ENCODE measurements at places on chromosomes 12 and 14.
A peak's percentile ranks its signal among the peaks of the same experiment; 100 is the strongest.

- DNase-seq: peak; percentile 4
Measured at GRCh38 chr12:62922539-62922938, 12.4 kb downstream of the PPM1H start.

DNA sequence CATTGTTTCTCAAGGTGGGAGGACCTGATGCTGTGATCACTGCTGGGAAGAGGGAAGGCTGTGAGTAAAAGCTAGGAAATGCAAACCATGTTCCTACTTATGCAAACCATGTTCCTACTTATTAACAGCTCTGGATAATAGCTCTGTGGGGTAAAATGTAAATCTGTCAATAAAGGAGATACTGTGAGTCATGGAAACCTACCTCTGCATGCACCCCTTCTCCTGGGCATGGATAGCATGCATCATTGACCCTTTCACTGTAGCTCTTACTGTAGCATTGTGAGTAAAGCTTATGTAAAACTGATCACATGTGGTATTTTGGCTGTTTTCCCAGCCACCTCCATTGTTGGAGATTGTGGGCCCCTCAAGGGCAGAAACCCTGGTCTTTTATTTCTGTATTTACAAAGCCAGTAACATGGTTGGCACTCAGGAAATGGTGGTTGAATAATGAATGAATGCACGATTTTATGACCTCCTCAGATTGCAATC, 253.7 kb downstream of the GRIN2B start:
- DNase-seq: peak; percentile 41

DNA sequence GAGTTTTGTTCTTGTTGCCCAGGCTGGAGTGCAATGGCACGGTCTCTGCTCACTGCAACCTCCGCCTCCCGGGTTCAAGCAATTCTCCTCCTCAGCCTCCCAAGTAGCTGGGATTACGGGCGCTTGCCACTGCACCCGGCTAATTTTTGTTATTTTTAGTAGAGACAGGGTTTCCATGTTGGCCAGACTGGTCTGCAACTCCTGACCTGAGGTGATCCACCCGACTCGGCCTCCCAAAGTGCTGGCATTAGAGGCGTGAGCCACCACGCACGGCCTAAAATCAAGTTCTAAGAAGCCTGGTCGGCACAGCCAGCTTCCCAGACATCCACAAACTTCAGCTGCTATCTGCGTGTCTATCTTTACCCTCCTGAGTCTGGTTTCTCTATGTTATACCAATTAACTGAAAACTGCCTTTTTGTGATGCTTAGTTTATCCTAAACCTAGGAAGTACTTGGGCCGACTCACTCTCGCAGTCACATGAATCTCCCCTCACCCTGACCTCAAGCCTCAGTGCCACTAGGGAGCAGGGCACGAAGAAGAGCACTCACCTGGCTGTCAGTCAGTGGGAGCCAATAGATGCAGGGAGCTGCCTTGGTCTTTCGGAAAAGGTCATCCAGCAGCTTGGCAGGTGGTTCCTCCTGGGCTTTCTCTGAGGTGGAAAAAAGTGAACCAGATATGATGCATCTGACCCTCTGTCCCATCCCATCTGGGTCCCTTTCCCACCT, 3.4 kb upstream of the CDH24 start:
- no peak for DNase-seq

DNA sequence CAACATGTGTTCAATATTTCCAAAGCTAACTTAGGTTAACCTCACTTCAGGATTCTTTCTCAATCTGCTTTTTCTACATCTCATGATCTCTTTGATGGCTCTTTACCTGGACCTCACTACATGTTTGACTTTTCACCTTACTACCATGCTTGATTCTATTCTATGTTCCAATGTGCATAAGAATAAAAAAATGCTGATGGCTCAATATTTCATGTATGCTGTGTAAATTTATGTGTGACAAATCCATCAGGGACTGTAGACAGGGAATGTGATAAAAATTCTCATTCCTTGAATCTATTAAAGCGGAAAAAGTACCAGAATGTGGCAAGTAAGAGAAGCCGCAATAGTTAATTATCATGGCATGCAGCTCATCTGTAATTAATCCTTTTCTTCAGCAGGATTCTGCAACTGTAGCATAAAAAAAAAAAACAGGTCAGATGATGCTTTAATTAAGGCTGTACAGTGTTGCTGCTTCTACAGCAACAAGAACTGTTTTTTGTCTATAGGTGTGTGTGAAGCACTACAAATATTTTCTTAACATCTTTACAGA, 276.9 kb upstream of the PRKD1 start:
- DNase-seq: no peak

DNA sequence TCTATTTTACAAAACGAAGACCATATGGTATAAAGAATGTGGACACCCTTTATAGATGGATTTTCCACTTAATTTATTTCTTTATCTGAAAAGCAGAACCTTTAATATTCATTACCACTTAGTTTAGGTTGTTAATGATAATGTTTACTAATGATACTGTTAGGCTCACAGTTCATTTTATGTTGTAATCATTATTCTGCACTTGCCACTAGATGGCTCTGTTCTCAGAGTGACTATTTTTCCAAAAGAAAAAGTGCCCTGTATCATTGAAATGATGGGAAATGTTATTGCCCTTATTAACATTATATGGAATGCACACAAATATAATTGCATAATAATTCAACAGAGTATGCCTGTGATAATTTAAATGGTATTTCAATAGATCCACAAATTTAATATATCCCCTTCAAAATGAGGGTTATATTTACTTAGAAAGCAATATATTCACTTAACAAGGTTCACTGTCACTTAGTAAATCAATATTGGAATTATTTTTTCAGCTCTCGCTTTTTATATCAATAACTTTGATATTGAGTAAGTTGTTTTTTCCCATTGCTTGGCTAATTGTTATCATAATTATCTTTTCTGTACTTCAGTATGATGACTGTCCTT, 95.7 kb downstream of the PDE3A start:
- DNase-seq: peak; percentile 21

GRCh38 chr14:70208380-70208779, 19.6 kb upstream of the SLC8A3 start:
- no peak for DNase-seq

GRCh38 chr12:96436366-96437170, 36.3 kb upstream of the CDK17 start:
- DNase-seq: no peak

GRCh38 chr12:30939234-30939633, 12.7 kb downstream of the TSPAN11 start:
- peak; percentile 59 for DNase-seq

DNA sequence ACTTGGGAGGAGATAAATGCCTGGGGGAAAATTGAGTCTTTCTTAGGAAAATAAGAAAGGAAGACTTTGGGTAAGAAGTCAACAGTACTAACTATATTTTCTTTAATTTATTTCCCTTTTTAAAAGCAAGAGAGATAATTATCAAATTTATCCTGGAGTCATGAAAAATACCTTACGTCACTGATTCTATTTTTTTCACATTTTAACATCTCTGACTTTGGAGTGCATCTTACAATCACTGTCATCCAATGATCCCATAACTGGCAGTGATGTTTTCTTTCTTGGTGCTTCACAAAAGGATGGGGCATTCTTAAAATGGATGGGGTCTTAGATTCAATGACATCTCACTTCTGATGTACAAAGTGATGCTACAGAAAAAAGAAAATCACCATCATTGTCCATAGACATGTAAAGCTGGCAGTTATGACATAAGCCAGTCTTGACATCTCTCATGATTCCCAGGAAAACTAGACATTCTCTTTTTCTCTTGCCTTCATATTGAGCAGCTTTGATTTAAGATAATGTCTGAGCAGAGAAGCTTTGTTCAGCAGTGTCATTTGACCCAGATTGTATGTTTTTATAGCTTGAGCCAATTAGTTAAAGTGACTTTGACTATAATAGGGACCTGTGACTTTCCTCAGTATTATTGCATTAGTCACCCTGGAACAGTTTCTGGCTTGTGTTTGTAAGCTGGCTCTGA, 236.2 kb downstream of the EGLN3 start:
- no peak for DNase-seq

GRCh38 chr12:4311776-4312175, 9.2 kb upstream of the TIGAR start:
- DNase-seq: no peak

- DNase-seq: no peak
Measured at GRCh38 chr14:87152693-87153092, 840.3 kb downstream of the GALC start.

GRCh38 chr14:55412676-55413075, 1.0 kb upstream of the ATG14 start:
- DNase-seq: no peak

GRCh38 chr14:50800032-50800431, 30.9 kb downstream of the NIN start:
- DNase-seq: no peak

DNA sequence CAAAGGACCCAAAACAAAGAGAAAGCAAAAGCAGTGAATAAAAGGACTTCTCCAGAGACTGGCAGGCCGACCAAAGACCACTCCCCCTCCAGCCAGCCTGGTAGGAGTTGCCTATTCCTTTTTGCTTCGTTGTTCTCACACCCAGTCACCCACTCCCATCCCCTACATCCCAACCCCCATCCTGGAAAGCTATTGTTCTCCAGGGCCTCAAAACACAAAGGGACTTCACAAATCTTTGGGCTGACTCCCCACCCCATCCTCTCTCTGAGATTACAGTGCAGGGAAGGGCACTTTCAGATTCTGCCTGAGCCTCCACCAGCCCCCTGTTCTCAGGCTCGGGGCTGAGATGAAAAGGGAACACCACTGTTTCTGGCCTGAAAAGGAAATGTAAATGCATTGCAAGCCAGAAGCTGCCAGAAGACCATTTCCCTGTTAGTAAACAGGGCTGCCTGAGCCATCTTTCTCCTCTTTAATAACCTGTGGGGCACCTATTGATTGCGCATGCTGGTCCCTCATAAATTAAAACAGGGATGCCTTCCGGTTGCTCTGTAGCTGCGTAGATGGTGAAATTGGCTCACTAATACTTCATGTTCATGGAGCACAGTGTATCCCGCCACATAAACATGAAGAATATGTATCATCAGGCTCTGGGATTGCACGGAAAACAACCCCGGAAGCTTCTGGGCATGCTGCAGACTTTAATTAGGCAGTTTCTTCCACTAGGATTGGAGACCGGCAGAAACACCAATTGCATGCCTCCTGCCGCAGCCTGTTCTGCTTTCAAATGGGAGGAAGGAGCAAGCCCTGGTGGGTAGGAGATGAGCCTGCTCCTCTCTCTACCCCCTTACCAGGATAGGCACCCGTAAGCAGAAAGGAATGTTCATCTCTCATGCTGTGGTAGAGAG, 130.3 kb upstream of the FUT8 start:
- peak; percentile 35 for DNase-seq

GRCh38 chr12:50828886-50829285, 13.8 kb upstream of the TMPRSS12 start:
- no peak for DNase-seq

DNA sequence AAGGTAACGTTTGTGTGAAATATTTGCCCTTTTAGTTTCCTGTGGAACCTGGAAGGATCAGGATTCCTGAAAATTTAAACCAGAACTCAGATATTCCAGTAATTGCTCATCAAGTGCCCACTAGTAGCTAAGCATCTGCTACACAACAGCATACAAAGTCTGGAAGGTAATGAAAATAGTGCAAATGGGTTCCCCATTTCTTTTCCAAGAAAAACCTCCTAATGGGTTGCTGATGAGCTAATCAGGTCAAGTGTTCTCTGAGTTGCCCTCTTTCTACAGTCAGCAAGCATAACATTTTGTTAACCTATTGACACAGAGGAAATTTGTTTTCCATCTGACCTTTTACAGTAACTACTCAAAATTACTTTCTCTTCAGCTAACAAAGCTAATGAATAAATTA, 83.6 kb upstream of the PMCH start:
- DNase-seq: no peak

DNA sequence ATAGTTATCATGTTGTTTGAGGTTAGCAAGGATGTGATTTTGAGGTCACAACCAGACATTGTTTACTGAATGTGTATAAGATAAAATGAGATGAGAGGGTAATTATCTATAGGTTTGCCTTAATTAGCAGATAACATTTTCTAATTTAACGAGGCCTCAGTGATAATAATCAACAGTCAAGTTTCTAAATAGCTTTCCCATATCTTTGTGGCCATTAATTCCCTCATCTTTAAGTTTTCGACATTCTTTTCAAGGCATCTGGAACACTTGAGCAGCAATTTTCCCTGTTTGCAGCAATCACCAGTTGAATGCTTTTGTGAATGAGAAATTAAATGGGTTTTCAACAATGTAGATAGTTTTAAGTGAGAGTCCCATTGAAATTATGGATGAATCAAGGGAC, 304.1 kb downstream of the SYT1 start:
- no peak for DNase-seq

DNA sequence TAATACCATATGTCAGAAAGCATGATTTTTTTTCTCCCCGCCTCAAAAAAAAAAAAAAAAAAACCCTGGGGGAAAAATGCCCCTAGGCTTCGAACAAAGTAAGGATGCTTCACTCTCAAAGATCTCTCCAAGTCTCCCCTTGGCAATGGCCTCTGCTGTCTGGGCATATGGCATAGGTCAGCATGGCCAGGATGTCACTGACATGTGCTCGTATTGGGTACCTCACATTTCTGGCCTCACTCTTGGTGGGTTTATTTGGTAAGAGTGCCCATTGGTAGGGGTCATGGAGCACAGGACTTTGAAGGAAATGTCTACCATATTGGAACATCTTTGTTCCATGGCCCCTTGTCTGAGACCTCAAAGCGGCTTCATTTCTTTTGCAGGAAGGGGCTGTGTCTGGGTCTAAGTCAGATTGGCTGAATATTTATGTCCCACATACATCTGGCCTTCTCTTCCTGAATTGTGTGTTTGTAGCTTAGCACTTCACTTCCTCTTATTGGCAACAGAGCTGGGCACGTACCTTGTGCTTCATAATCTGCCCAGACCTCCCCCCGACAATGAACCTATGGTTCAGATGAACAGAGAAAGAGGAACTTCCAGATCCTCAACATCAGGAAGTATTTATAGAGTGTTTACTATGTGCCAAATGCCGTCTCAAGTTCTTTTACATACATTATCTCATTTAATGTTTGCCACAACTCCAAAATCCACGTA, 36.3 kb upstream of the OAS1 start:
- DNase-seq: no peak

DNA sequence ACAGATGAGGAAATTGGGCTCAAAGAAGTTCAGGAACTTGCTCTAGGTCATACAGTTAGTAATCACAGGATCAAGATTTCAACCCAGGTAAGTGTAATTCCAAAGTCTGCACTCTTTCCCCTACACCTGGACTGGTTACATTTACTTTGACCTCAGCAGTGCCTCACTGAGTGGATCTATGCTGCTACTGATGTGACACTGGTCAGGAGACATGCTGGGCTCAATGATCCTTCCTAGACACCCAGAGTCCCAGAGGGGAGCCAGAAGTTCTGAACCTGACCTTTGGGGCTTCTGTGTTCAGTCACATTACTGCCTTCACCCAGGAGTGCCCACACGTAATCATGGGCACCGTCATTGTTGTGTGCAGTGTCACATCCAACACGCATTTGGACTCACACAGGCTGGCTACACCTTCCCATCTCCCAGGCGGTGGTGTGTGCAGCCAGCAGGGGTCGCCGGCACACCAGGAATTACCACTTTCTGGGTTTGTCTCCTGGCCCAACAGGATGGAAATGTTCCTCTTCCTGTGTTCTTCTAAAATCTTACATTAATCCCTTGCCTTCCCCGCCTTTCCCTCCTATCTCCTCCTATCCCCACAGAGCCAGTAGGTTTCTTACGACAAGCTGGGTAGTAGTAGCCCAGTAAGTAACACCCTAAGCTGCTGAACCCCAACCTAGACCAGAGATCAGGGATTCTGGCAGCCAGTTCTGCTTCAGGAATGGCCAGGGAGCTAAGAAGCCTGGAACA, 25.6 kb downstream of the CALCOCO1 start:
- peak; percentile 66 for DNase-seq
